Activated T-cell treated with anti-CD3 and anti-CD28 coated beads, Interleukin-2, amount 50 U/mL, for 24 hours (primary cell): ENCODE measurements at places on chromosomes 12 and 14.

GRCh38 chr12:115199831-115200230, 515.9 kb upstream of the TBX3 start:
- no peak for DNase-seq

DNA sequence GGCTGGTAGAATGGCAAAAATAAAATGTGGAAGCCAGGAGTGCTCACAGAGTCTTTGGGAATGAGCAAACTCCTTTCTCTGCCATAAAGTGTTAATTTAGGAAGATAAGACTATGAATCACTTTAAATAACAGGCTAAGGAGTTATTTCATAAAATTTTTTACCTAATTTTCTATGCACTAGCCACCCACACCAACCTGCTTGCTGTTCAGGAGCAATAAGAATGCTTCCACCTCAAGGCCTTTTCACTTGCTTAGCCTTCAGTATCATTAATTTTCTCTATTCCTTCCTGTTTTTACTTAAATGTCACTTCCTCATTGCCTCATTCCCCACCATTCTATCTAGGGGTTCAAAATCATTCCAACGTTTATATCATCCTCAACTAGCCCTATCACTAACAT, 326.8 kb downstream of the CCER1 start:
- no peak for DNase-seq

DNA sequence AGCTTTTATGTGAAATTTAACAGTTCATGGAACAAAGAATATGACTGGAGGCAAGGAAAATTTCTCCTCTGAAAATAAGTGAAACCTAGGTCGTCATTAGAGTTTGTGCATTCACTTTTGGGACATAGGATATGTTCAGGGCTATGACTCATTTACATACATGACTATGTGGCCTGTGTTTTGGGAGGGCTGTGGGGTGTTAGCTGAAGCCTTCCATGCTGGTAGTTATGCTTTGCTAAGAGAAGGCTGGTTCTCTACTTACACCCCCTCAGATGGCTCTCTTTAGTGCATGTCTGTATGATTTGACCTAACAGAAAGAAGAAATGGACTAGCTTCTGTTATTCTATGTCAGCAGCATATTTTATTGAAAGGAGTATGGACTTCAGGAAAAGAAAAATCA, 416.5 kb upstream of the GARIN6 start:
- DNase-seq, result no peak

GRCh38 chr14:32650665-32651064, 288.0 kb upstream of the NPAS3 start:
- DNase-seq, result no peak

DNA sequence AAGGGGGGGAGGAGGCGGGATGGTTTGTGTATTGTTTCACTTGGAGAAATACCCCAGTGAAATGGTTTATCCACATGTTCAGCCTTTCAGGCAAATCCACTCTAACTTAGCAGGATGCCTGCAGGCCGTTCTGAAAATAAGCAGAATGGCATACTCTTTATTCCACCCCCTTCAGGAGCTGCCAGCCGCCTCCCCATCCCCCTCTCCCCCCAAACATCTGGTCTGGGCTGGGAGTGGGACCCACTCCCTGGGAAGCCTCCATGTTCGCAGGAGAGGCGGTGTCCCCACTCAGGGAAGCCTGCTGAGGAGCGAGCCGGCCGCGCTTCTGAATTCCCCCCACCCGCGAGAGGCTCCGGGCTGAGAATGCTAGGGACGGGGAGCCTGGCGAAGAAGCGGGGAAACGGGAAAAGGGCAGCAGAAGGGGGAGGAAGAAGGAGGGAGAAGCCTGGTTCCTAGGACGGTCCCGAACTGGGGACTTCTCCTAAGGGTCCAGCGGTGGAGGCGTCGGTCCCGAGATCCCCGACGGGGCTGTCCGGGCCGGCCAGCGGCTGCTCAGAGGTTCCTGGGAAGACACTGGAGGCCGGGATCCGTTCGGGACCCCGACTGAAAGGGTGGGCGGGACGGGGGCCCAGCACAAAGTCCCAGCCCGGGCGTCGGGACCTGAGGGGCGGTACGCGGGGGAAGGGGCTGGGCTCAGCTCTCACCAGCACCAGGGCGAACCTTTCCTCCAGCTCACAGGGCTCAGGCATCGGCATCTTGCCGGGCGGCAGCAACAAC, 666 bp downstream of the FMNL3 start:
- DNase-seq, result peak; percentile 55

- no peak for DNase-seq
Observed at GRCh38 chr12:130049666-130050065, 112.6 kb upstream of the FZD10 start.

DNA sequence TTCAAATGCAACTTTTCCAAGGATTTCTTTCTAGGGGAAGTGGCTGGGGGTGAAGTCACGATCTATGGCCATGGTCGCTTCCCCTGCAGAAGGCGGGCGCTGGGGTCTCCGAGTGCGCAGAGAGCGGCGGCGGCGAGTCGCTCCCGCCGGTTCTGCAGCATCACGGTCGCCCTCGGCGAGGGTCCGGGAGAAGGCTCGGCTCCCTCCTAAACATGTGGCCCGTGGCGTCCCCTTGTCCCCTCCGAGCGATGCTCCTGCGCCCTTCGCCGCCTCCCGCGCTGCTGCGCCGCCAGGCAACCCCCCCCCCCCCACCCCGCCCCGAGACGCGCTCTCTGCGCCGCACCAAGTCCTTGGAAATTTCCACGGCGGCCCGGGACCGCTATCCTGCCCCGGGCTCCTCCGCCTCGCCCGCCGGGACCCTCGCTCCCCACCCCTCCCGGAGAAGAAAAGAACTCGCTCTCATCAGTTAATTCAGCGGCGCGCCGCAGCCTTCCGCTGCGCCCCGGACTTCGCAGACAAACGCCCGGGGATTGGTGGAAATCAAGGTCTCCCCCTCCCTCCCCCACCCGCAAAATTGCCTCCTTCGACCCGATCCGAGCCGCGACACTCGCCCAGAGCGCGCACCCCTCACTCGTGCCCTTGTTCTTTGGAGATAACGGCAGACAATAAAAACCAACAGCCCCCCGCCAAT, at the start of gene ST8SIA1:
ST8SIA1 (minus strand) TSS at position 298 of the 691 bp plus-strand sequence. CDS start 475 bp downstream, outside the sequence.
- peak; percentile 70 for DNase-seq

GRCh38 chr14:64844969-64845536, 34.7 kb downstream of the SPTB start:
- DNase-seq, result no peak

- DNase-seq, result no peak
Observed at GRCh38 chr14:95998656-95999055, 40.5 kb upstream of the C14orf132 start.

DNA sequence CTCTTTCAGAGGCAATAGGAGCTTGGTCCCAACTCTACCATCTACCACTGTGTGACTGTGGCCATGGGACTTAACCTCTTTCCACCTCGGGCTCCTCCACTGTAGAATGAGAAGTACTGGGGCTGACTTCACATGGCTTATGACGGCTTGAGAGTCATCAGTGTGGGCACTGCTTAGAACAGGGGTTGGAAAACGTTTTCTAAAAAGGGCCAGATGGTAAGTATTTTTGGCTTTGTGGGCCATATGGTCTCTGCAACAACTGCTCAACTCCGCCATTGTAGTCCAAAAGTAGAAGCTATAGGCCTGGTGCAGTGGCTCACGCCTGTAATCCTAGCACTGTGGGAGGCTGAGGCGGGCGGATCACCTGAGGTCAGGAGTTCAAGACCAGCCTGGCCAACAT, 69.2 kb upstream of the LTA4H start:
- DNase-seq, result no peak

DNA sequence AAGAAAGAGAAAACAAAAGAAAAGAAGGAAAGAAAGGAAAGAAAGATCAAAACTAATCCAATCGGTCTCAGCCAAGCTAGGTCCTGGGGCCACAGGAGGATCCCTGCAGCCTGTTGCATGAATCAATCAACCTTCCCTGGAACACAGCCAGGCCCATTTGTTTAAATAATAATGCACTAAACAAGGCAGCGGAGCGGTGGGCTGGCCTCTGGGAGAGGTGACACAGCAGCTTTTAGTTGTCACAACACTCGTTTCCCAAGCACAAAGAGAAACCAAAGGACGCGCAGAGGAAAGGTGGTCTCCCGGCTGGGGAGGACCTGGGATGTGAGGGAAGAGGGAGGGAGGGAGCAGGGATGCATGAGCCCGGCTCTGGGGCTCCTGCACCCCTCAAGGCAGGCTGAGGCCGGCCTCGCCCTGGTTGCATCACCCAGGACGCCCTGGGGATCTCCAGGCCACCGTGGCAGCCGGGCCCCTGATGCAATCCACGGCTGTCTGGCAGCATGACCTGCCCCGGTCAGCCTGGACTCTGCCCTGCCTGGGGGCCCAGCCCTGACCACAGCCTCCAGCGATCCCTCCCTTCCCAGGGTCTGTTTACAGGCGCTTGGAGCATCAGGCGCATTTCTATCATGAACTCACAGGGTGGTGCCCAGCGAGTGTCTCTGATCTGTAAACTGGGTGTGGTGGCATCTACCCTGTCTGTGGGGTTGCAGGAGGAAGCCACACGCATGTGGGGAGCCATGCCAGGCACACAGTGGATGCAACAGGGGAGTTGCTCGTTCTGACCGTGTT, 32.5 kb downstream of the MMP17 start:
- no peak for DNase-seq

DNA sequence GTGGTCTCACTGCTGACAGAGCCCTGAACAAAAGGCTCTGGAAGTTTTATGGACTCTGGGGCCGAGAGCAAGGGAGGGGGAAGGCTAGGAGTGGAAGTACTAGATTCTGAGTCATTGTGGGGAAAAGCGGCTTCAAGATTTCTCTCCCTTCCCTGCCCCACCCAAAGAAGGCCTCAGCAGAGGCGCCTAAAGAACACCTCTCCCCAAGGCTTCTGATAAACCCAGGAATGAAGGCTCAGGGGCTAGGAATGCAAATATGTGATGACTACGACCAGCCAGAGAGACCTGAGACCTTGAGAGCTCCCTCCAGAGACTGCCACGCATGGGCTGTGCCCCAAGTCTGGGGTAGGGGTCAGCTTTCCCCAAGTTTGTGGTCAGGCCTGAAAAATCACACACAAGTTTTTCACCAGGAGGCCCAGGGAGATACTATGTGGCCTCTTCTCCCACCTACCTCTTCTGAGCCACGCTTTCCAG, 130.7 kb upstream of the HIF1A start:
- no peak for DNase-seq

DNA sequence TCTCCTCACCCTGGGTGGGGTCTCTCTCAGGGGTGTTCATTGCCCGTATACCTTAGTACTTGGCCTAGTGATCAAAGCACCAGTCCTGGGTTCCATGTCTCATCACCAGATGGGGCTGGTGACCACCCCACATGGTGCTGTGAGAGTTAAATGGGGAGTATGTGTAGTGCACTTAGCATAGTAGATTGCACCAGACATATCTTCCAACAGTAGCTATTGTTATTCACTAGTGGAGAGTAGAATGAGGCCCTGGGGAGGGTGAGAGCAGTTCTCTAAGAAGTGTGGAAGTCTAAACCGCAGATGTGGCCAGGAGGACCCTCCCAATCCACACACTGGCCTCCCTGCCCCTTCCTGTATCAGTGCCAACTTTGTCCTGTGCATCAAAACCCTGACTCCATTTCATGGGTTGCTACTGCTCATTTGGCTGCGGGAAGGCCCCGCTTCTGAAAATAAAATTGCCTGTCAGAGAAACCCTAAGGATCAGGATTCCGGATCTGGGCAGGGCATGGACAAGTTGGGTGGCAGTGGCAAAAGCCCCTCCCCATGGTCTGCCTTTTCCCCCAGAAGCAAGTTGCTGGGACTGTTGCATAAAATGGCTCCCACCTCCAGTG, 4.4 kb downstream of the CD9 start:
- DNase-seq, result no peak
